ENCODE measurements at places on chromosomes 11 and 22.

DNA sequence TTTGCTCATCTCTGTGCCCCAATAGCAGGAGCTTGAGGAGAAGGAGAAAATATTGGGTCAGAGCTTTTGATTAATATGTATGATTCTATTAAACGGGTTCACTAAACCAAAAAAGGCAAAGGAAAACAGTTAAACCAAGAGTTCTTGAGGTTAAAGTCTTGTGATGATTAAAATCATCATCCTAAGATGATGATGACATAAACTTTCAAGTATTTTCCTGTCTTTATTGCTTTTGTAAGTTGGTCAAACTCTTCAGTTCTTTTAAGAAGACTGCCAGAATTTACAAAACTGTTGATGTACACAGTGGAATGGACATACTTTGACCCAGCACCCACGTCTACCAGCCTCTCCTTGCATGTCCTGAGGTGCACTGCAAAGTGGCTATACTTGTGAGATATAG, 41.0 kb downstream of the FDX1 start:
- no peak for DNase-seq

- DNase-seq = no peak
Measured at GRCh38 chr22:20829491-20830134, 29.0 kb downstream of the PI4KA start.

DNA sequence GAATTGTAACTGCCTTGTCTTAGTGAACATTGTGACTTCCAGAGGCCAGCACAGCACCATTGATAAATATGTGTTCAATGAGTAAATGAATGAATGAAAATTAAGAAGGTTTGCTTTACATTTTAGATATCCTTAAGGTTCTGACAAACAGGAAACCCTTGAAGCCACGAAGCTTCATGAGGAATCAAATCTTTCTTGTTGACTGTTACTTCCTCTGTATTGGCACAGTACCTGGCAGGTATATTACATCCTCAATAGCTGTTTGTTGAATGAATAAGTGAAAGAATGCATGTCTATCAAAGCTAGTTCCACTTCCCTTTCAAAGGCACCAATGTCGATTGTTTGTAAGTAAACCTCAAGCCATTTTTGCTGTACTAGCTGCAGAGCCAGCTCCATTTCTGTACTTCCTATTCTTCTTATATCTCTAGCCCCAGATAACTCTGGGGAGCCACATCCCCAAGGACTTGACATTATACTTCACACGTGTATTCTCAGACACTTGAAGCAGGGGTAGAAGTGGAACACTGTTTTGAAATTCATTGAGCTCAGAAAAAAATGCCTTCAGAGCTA, 140.3 kb upstream of the RAG2 start:
- no peak for DNase-seq

- DNase-seq = no peak
Measured at GRCh38 chr22:33625959-33626358, 294.3 kb downstream of the LARGE1 start.

DNA sequence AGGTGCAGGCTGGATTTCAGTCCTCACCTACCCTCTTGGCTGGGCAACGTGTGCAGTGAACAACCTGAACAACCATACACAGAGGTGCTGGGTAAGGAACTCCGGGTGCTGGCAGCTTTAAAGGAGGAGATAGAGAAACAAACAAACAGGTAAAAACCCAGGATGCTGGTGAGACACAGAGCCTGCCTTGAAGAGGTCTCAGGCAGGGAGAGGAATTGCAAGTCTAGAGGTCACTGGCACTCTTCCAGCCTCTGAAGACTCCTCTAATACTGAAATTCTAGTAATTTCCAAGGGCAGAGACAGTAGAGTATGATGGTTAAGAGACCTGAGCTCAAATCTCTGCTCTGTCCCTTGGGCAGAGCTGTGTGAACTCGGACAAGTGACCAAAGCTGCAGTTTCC, 192.5 kb downstream of the CEP164 start:
- DNase-seq = no peak

DNA sequence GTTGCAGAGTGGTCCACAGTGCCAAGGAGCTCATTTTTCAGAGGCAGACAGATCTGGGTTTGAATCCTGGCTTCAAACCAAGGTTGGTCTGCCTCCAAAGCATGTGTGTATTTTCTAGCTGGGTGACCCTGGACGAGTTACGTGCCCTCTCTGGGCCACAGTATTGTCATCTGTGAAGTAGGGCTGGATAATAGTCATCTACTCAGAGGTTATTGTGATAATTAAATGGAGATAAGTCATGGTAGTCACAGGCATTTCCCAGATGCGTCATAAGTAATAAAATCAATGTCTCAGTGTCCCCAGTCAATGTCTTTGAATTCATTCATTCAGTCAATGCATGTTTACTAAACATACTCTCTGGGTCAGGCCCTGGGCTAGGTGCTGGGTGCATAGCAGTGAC, 8.6 kb downstream of the OMP start:
- DNase-seq = no peak

GRCh38 chr11:96331699-96332116, 11.3 kb downstream of the MAML2 start:
- DNase-seq = no peak

DNA sequence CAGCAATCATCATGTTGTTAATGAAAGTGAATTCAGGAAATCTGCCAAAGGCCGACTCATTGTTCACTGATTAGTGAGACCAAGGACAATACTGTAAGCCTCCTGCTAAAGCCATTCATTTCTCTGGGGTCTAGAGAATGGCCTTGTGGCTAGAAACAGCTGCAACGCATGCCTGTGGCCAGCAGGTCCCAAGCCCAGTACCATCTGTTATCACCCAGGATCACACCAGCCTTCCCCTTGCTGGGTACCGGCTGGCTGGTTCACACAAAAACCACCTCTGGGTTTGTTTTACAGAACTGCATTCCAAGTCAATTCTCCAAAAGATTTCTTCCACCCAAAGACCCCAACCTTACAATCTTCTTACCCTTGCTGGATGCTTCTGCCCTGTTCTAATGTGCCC, 1.1 kb downstream of the PLAAT5 start:
- no peak for DNase-seq

DNA sequence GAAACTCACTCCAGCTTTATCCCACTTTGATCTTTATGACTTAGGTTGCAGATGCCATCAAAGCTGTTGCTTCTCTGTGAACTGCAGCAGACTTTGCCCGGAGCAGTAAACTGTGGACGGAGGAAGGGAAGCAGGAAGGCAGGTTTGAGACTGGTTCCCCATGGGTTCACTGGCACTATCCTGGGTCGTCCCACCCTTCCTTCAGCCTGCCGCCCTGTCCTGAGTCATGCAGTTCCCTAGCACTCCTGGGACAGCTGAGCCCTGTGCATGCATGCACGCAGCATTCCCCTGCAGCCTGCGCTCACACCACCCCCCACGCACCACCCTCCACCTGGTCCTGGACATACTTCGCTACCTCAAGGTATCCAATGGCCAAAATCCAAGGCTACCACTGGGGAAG, 23.5 kb upstream of the P2RY2 start:
- DNase-seq = no peak

- no peak for DNase-seq
Measured at GRCh38 chr11:19881177-19881576, 168.5 kb downstream of the NAV2 start.

DNA sequence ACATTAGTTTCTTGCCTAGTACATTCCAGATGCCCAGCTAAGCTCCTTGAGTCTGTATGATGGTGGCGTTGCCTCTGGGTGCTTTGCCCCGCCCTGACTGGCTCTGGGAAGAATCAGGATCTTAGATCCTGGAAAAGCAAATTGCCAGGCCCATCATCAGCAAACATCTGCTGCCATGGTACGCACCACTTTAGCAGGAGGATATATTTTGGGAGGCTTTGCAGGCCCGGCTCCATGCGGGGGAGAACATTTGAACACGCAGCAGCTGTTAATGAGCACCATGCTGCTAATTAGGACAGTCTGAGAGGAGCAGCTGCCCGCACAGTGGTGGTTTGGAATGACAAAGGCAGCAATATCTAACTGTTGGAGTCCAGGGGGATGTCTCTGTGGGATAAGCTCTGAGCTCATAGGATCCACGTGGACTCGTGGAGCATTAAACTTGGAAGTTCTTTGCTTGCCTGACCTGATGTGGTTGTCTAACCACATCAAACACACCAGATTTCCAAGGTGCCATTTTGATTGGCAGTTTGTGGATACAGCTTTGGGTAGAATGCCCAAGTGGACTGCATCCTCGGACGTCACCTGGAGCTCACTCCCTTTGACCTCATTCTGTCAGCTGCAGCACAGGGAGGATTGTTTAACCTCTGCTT, 217.0 kb upstream of the ZBED5 start:
- no peak for DNase-seq

- DNase-seq = peak; percentile 64
Measured at GRCh38 chr11:88337181-88337986, at the start of gene CTSC. Gene CTSC (minus strand): TSS chr11:88337736. CDS start chr11:88337672, 64 bp downstream.

GRCh38 chr11:119607726-119608125, 121.3 kb downstream of the NECTIN1 start:
- peak; percentile 28 for DNase-seq

- peak; percentile 75 for DNase-seq
Measured at GRCh38 chr11:86069408-86070101, 671 bp upstream of the PICALM start.

Data from foreskin melanocyte (primary cell).